ENCODE measurements at places on chromosomes 1 and 21.

DNA sequence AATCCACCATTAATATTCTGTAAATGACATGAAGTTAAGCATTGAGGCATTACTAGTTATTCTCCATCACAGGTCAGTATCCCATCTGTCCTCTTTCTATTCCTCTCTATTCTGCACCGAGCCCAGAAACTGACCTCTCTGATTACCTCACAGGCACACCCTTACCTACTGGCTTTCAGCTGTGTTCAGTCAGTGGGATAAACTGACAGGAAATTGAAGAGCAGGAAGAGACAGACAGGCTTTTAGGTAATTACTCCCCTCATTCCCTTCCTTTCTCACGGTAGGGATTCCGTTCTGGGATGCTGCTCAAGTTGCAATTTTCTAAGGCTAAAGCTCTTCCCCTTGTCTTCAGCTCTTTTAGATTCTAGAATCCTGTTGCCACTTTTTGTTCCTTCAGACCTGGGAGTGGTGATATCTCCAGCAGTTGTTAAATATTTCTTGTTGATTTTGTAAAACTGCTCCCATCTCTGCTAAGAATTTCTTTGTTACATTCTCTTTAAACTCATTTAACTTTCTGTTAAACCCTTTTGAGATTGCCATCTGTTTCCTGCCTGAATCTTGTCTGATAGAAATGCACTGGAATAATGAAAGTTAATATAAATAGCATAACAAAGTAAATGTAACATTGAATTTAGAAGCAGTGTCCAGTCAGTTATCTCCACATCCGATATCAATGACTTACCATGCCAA lies 1063.4 kb downstream of the PLA2G4A start:
- DNase-seq: no peak

DNA sequence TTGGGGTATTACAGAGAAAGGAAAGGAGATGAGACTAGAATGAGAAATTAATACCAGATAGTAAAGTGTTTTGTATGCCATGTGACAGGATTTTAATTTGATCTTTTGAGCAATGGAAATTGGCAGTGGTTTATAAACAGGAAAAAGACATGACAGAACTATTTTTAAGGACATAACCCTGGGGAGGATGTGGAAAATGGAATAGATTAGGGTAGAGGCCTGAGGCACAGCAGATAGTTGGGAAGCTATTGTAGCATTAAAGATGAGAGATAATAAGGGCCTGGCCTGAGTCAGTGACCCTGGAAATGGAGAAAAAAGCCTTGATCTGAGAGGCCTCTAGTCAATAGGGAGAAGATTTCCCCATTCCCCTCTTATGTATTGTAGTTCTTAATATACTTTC lies 22.1 kb upstream of the KCNA3 start:
- no peak for DNase-seq

DNA sequence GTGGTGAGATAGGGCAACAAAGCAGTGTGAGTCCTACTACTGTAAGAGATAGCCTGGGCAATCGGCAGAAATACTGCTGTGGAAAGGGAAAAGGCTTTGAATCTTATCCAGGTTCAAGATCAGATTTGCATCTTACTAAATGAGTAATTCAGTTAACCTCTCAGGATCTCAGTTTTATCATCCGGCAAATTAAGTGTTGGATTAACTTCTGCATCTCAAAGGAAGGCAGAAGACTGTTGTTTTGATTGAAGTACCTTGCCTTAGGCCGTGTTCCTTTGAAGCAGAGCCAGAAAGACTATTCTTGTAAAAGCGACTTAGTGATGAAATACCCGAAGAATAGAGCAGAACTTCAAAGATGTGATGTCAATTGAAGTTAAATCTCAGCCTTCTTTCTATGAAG lies 612.9 kb upstream of the USP24 start:
- DNase-seq: no peak

- DNase-seq: no peak
Measured at GRCh38 chr1:6444377-6444776, 19.8 kb downstream of the ESPN start.

GRCh38 chr1:55888685-55889317 lies 673.6 kb upstream of the USP24 start:
- no peak for DNase-seq

GRCh38 chr1:203324105-203325025 lies 19.0 kb downstream of the BTG2 start:
- no peak for DNase-seq

GRCh38 chr1:37793773-37794371 lies at the start of gene MANEAL:
Gene MANEAL (plus strand): TSS chr1:37793847. CDS start chr1:37794183, 336 bp downstream.
- DNase-seq: peak; percentile 23

DNA sequence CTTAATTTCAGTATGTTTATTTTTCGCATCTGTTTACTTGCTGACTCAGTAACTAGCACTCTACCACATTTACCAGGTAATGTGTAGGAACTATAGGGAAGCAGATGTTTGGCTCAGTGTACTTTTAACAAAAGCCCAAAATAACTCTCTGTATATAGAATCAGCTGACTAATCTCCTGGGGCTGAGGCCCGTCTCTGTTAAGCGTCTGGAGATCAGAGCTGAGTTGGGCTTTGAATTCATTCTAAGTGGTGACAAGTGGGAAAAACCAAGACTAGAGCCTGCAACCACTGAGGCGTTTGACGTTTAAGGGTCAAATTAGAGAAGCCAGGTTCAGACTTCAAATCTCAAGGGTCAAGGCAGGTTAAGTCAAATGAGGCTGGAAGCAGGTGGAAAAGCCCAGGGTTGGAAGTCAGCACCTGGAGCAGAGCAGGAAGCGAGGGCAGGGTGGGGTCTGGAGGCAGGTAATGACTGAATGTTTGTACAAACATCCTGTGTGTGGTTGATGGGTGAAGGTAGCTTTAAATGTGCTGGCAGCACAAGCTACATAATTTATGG lies 56.8 kb upstream of the LYST start:
- peak; percentile 34 for DNase-seq

GRCh38 chr1:214233856-214234634 lies 46.9 kb upstream of the SMYD2 start:
- no peak for DNase-seq

DNA sequence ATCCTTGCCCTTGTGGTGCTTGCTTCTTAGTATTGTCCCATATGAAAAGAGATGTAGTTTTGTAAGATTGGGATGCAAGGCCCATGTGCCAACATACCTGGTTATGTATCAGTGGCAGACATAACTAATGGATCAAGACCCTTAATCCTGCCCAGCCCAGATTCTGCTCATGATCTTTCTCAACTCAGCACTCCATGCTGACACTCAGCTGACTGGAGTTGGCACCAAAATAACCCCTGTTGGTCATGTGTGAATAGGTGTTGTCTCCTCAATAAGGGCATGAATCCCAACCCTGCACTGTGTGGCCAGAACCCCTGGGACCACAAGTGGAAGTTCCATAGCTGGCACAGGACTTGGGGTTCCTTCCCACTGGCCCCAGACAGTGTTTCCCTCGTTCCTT lies 13.9 kb upstream of the CNR2 start:
- no peak for DNase-seq
